ENCODE measurements at places on chromosomes 11 and 22.

DNA sequence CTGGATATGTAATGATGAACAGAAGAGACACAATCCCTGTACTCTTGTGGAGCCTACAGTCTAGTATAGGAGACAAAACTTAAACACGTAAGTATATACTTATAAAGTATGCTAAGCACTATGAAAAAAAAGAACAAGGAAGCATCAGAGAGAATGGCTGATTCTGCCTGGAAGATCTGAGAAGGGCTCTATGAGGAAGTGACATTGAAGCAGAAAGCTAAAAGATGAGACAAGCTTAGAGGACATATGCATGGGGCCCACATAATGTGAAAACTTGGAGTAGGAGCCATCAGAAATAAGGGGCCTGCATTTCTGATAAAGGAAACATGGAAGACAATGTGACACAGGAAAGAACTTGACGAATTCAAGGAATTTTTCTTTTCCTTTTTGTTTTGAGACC lies 16.6 kb downstream of the SAA1 start:
- DNase-seq, result no peak

GRCh38 chr11:90284171-90284570 lies 61.3 kb upstream of the CHORDC1 start:
- DNase-seq, result no peak

- no peak for DNase-seq
These were observed 443.3 kb downstream of the MN1 start for GRCh38 chr22:27358096-27358870.

DNA sequence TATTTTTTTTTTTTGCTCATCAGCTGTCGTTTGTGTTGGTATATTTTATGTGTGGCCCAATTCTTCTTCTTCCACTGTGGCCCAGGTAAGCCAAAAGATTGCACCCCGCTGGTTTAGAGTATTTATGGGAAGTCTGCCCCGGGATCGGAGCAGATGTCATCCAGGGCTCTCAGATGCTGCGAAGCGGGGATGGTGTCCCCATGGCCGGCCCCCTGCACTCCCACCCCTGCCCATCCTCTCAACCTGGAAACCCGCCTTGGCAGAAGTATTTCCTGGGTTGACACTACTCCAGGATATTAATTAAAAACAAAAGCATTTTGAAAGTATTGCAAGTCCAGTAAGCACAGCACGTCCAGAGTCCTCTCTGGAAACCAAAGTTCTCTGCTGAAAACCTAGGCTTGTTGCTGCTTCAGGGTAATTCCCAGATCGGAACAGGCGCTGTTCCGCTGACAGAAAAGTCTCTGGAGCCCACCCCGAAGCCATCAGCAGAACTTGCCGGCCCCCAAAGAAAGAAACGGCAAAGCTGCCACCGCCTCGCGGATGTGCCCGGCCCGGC lies 833 bp downstream of the SCUBE2 start:
- DNase-seq, result no peak

- DNase-seq, result no peak
These were observed 8.7 kb upstream of the CARD18 start for GRCh38 chr11:105148241-105148640.

- DNase-seq, result peak; percentile 59
These were observed 5.1 kb upstream of the P2RX6 start for GRCh38 chr22:21009638-21010425.

DNA sequence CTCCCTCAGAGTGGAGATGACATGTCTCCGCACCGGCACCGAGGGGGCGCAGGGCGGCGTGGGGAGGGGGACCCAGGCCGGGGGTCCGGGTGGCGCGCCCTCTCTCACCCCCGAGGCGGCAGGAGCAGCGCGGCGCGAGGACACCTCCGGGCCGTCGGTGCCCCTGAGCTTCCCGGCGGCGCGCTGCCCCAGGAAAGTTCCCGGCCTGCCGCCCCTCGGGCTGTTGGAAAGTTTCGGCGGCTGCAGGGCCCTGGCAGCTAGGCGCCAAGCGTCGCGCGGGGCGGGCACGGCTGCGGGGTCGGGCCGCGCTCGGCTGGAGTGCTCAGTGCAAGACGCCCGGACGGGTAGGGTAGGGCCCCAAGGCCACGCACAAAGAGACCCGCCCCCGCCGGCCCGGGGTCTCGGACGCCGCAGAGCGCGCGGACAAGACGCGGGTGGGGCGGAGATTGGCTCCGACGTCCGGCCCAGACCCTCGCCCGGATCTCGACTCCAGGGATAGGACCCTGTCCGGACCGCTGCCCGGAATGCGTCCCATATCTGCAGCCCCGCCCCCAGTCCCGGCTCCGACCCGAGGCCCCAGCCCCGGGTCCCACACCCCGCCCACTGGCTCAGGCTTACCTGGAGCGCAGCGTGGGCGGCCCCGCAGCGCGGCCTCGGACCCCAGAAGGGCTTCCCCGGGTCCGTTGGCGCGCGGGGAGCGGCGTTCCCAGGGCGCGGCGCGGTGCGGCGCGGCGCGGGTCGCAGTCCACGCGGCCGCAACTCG lies 471 bp downstream of the ARVCF start:
- no peak for DNase-seq

DNA sequence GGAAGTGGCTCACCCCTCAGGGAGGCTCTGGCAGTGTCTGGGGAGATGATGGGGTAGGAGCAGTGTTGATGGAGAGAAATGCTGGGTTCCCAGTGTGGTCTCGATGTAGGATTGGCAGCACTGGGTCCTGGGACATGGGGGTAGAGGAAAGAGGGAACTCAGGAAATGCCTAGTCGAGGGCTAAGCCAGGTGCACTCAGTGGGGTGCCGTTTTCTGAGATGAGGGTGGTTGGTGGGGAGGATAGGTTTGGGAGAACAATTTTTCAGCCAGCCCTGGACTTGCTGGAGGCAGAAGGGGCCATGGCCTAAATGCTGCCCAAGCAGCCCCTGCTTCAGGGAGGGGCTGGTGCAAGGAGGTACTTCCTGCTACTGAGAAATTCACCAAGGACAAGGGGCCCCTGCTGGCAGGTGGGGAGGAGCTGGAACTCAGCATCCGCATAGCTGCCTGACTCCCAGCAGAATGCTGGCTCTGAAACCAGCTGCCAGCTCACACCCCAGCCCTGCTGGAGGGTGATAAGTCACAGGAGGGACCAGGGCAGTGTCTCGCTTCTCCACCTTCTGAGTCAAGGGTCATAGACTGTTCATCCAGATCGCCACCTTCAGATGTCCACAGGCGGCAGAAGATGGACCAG lies 6.0 kb downstream of the CCDC157 start:
- DNase-seq, result no peak

DNA sequence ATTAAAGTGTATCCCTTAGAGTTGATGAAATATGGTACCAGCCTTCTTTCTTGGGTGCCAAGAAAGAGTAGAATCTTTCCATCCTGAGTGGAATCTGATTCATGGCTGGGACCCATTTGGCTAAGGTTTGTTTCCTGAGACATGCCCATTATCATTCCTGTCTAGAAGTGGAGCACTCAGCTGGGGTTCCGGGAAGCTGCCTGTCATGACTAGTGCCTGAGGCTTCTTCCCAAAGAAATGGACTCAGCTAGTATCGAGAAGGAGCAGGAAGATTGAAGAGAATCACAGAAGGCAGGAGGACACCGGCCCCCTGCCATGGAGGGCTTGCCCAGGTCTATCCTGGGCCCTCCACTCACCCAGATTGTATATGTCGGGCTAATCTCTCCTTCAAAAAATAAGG lies 57.6 kb downstream of the KREMEN1 start:
- no peak for DNase-seq

- DNase-seq, result no peak
These were observed 171.7 kb upstream of the NCAM1 start for GRCh38 chr11:112789481-112789880.

- DNase-seq, result no peak
These were observed 23.5 kb upstream of the SUSD2 start for GRCh38 chr22:24157822-24158135.

DNA sequence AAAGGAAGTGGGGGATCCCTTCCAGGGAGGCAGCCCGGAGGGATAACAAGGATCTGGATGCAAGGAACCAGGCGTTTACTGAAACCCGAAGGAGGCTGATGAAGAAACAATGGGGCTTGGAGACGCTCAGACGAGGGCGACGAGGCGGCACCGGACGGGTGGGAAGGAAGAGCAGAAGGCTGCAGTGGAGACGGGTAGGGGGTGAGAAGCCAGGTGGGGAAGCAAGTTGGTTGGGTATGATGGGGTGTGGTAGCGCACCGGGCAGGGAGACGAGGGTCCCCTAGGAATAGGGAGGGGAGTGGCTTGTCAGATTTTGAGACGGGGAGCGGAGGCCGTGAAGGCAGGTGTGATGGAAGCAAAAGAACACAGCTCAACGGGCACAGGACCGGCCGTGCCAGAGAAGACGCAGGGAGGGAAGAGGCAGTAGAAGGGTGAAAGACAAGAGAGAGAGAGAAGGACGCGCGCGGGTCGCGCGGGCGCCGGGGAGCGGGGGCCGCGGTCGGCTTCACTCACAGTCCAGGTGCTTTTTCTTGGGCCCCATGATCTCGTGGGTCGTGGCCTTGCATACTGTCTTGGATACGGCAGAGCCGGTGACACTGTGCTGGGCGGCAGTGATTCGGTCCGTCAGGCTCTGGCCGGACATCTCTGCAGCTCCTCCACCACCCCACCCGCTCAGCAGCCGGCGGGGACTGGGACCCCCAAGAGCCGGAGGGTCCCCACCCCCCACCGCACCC lies 579 bp downstream of the PICALM start:
- peak; percentile 43 for DNase-seq

DNA sequence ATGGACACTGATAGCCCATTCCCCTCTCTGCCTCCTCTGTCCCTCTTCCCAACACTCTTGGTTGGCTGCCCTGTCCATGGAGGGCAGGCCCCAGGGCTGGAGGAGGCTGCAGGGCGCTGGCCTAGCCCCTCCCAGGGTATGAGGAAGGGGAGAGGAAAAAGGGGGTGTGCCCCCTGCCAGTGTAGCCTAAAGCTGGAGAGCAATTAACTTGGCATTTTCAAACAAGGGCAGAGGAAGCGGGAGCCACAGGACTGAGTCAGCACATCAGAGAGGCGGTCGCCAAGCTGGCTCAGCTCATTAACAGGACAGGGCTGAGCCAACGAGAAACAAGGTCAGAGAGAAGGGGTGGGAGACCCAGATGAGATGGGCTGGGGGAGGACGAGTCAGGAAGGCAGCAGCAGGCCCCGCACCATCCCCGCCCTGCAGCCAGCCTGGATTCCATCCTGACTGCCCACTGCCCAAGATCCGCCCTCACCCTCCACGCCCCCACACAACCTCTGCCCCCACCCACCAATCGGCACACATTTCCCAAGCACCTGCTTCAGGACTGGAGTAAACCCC lies 76.3 kb downstream of the BUD13 start:
- no peak for DNase-seq

- no peak for DNase-seq
These were observed 21.5 kb downstream of the CAT start for GRCh38 chr11:34460278-34460677.

DNA sequence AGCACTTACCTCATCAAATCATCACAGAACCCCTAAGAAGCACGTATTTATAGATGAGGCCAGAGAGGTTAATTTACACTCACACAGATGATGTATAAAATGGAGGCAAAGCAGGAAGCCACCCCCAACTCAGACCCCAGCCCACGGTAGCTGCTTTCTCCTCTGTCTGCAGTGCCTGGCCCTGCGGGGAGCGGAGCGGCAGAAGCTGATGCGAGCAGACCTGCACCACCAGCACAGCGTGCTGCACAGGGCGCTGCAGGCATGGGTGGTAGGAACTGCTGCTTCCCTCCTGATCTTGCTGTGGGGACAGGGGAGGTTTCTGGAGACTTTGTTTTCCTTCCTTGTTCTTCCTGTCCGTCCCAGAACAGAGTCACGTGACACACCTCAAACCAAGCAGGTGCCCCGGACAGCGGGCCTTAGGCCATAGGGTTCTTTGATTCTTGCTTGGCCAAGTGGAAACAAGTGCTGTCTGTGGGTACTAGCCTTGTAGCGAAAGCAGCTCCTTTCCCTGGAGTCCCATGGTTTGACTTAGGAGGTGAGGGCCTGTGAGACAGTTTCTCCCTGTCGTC lies 57.8 kb downstream of the PISD start:
- no peak for DNase-seq

DNA sequence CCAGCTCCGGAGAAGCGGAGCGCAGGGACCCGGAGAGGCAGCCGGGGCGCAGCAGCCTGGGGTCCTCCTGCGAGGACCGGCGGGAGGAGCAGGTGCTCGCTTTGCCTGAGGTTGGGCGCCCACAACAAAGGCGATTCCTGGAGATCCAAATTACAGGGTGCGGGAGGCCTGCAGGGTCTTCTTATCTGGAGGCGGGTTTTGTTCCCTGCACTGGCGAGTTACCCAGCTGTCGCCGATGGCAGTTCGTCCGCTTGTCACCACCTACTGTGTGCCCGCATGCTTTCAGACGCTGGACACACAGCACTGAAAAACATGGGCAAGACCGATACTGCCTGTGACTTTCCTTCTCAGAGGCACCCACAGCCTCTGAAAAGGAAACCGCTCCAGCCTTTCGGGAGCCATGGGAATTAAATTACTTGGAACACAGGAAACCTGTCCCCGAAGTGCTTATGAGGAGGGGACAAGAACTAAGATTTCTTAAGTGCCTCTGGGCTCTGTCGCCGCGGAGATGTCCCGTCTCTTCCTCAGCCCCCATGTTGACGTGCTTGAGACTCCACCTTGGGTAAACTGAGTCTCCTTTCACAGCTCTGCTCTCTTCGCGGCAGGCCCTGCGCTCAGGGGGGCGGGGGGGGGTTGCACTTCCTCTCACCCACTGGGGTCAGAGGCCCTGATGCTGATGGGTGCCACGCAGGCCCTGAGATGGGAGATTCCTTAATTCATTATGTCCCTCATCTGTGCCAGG lies 1.3 kb upstream of the ZFTA start:
- no peak for DNase-seq

- no peak for DNase-seq
These were observed 691 bp downstream of the CEP295 start for GRCh38 chr11:93662175-93662570.

GRCh38 chr11:77065878-77066228 lies 918 bp upstream of the CAPN5 start:
- DNase-seq, result peak; percentile 64

DNA sequence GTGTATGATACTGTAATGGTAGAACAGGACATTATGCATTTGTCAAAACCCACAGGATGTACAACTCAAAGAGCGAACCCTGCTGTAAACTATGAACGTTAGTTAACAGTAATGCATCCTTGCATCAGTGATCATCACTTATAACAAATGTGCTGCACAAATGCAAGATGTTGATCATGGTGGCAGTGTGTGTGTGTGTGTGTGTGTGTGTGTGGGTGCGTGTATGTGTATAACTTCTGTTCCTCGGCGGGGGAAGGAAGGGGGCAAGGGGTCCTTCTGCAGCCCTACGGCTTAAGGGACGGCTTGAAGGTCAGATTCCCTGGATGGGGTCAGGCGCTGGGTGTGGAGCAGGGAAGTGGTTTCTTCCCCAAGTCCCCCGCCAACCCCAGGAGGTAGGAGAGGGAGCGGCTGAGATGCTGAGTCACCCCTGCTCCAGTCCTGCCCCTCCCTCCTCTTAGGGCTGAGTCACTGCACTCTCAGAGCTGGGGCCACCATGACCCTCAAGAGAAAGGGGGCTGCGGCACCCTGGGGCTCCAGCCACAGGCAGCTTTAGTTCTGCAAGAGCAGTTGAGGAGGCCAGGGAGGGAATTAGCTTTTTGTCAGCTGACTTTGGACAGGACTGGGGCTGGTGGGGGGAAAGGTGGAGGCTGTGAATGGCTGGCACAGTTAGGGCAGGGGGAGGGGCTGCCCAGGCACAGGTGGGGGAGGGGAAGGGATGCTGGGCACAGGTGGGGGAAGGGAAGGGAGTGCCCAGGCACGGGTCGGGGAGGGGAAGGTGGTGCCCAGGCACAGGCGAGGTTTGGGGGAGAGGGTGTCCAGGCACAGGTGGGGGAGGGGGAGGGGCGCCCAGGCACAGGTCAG lies 8.8 kb upstream of the CTSD start:
- peak; percentile 88 for DNase-seq

Data from fibroblast of the aortic adventitia (primary cell).